ENCODE measurements at places on chromosomes 3 and 15.

DNA sequence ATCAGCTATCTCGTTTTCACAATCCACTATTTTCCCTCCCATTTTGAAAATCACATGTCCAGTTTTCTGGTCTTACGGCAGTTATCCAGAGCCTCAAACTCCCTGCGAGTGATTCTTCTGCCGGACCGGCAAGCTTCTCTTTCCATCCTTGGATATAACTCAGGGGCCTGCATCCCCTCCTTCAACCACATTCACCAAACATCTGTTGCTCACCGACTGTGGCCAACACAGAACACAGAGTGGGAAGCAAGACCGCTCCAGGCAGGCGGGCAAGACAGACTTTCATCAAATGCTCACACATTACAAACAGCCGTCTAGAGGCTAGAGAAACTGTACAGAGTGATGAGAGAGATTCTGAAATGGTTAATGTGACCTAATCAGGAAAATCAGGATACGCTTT is 7.6 kb upstream of the SLC12A8 start:
- DNase-seq: no peak

DNA sequence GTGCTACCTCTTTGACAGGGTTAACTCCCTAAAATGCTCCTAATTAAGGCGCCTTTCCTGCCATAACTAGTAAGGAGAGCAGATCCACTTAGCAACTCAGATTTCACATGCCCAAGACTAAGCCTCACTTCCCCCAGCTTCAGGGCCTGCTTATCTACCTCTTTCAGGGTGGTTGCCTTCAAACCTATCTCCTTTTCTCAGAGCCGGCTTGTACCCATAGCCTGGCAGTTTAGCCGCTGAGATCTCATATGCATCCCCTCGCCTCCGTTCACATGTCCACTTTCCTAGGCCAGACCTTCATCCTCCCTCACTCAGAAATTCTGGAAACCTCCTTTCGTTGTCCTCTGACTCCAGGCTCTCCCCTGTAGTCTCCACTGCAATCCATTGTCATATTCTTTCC is 1.0 kb upstream of the FSTL1 start:
- no peak for DNase-seq

GRCh38 chr3:149476225-149476624 is 1.7 kb downstream of the TM4SF4 start:
- DNase-seq: no peak

GRCh38 chr3:13574798-13575451 is 26.0 kb downstream of the FBLN2 start:
- no peak for DNase-seq

DNA sequence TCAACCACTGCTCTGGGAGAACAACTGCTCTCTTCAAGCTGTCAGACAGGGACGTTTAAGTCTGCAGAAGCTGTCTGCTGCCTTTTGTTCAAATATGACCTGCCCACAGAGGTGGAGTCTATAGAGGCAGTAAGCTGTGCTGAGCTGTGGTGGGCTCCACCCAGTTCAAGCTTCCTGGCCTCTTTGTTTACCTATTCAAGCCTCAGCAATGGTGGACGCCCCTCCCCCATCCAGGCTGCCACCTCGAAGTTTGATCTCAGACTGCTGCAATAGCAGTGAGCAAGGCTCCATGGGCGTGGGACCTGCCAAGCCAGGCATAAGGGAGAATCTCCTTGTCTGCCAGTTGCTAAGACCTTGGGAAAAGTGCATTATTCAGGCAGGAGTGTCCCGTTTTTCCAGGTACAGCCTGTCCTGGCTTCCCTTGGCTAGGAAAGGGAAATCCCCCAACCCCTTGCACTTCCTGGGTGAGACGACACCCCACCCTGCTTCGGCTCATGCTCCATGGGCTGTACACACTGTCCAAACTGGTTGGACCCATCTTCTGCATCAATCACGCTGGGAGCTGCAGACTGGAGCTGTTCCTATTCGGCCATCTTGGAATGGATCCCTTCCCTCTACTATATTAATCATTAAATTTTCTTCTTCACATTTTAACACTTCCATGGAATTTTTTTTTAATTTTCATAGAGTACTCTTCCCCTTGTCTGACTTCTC is 167.0 kb upstream of the UBE2E2 start:
- DNase-seq: no peak

- no peak for DNase-seq
Observed at GRCh38 chr15:98667521-98668179, 19.3 kb downstream of the IGF1R start.
